ENCODE measurements at places on chromosomes 5 and 9.

DNA sequence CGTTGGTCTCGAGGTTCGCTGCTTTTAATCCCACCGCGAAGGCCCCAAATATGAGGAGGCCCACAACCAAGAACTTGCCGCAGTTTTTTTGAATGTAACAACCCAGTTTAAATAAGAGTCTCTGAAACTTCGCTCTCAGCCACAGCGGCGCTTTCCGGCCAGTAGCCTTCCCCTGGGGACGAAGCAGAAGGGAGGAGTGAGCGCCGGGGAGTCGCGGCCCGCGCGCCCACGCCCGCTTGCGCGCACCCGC, 10.4 kb downstream of the PTCH1 start:
- no peak for DNase-seq

DNA sequence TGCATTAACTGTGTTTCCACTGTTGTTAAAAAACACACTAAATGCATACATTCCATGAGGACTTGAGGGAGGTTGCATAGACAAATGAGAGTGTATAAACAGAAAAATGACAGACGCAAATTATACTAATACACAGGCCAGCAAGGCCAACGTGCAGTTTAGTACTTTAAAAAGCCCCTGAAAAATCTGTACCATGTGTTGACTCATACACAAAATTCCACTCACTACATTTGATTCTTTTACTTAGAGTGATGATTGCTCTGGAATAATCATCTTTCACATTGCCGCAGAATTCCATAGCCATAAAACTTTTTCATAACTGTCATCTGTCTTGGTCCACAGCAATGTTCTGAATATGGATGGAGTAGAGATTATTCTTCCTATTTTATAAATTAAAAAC, 215.7 kb downstream of the FAM114A2 start:
- DNase-seq, result no peak

DNA sequence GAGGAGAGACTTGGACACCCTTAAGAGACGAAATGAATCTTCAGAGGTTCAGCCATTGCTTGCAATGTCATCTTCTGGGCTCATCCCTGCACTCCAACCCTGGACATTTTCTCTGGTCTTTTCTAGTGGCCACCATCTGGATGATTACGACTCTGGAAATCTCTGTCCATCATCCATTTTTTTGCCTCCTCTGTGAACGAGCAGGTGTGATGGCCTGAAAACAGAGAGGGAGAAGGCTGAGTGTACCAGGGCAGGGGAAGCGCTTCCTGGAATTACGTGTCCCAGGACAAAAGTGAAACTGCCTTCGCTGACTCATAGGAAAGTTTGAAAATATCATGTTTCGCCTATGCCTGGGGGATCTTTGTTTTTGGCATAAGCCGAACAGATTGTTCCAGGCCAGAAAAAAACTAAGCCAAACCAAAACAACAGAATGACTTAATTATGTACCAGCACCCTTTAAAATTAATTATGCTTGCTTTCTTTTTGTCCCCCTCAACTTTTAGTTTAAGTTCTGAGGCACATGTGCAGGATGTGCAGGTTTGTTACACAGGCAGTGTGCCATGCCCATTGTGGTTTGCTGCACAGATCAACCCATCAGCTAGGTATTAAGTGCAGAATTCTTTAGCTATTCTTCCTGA, 31.9 kb downstream of the ANKRD33B start:
- DNase-seq, result peak; percentile 30

DNA sequence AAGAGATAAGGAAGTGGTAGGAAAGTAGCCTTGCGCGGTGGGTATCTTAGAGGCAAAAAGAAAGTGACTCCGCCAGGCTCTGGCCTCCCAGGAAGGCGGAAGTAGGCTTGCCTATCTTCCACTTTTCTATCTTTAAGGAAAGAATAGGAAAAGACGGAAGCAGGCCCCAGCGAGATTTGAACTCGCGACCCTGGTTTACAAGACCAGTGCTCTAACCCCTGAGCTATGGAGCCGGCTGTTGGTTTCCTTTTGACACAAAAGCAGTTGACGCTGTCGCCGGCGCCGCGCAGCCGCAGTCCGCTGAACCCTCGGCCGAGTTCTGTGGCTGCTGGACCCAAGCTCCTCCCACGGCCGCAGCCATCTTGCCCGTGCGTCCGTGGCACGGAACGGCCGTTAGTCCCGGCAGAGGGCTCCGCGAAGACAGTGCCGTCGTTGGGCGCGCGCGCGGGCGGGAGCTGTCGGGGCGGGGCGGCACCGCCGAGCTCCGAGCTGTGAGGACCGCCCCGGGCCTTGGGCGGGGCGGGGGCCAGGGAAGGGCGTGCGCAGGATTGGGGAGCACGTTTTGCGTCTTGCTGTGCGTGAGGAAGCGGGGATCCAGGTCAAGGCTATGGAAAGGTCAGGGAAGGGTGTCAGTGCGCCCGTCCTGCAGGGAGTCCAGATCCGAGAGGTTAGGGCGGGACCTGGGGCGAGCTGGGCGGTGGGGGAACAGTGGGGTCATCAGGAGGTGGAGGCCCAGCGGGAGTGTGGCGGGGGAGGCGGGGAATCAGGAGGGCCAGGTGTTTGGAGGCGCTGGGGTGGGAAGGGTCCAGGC, 13.3 kb downstream of the TRIM7 start:
- peak; percentile 89 for DNase-seq

DNA sequence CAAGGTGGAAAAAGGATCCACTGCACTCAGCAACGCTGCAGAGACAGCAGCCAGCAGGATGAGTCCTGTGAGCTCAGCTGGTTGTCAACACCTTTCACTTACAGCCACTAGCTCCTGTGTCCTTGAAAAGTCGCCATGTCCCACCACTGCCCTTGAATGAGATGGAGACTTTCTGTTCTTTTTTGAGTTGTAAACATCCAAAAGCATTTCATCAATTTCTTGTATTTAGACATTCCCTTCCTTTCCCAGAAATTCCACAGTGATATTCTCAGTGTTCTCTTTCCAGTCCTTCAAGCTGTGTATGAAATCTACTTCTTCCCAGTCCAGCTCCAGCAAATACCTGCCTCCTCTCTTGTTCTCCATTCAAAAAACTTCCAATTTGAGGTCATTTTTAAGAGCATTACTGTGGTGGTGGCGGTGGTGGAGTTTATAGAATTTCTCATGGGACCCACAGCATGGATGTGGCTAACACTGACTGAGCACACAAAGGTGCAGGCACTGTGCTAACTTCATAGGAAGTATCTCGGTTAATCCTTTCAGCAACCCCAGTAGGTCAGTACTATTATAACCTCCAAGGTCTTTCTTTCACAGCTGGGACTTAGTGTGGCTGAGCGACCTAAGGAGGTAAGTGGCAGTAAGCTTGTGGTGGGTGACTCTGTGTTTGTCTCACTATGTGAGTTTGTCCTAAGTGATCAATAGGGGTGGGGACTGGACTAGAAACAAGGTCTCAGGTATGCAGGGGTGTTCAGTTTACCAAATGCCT, 15.0 kb upstream of the GPX3 start:
- no peak for DNase-seq

DNA sequence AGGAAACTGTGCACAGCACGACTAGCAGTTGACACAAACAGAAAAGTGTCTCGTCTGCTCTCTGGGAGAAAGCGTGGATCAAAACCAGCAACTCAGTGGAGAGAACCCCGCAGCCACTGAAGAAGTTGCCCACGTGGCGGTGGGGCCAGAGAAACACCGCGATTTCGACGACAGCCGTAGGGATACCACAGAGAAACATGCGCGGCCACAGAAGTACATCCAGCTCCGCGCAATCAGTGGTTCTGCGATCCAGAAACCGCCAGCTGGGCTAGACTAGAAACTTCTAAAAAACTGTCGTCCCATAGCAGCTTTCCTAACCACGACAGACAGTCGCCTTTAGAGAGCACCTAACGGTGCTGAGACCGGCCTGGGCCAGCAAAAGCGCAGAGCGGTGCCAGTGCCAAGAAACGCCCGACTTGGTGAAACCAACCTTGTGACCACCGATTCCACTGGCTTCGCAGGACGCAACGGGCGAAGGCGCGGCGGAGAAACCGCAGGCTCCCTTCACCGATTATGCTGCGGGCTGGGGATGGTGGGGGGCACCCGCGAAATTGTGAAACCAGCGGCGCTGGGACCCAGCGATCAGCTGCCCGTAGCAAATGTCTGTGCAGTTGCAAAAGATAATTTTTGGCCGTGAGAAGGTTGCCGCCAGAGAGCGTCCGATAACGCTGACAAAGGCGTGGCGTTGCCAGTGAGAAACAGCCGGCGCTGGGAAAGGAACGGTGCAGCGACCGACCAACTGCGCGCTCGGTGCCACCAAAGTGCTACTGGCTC, 2.7 kb upstream of the ANXA2R start:
- peak; percentile 57 for DNase-seq

DNA sequence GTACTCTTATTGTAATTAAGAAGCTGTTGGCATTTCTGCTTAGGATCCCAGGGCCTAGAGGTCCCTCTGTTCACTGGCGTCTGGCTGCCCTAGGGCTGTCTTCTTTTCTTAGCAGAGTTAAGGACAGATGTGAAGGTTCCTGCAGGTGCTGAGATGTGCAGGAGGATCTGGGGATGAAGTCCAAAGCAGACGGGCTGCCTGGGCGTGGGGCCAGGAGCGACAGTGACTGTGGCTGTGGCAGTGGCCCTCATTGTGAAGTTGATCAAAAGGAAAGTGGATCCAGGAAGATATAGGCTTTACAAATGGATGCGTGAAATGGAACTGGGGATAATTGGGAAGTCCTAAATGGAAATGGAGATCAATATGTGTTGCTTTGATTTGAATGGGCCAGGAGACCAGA, 19.1 kb upstream of the SH3PXD2B start:
- DNase-seq, result no peak

DNA sequence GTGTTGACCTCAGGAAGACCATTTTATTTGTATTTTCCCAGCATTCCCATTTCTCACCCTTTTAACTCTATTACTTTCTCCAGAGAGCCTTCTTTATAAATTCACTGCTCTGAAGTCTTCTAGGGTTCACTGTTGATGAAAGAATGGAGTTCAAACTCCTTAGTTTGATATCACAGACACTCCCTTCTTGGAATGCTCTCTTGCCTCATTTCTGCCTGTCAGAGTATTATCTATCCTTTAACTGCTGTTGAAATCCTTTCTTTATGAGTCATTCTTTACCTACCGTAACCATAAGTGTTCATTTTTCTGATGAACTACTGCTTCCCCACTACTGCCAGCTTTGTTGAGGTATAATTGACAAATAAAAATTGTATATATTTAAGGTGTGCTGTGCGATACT, 4.3 kb downstream of the RIC1 start:
- no peak for DNase-seq

DNA sequence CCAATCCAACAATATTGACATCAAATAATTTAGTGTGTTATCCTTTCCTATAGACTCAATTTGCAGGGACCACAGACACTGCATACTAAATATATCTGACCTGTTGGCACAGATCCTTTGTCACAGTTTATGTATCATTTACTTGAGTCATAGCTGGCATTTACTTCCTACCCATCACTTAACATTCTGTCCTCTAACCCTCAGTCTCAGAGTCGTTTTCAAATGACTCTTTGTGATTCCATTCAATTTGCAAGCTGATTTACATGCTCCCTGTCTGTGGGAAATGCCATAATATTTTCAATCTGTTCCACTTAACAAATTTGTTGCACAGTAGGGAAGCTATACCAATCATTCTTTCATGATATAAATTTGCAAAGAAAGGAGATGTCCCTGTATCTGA, 265.7 kb upstream of the EDIL3 start:
- DNase-seq, result no peak

- no peak for DNase-seq
These were observed 65.1 kb downstream of the NEK6 start for GRCh38 chr9:124322618-124323432.

GRCh38 chr9:14180960-14181537, 132.9 kb downstream of the NFIB start:
- DNase-seq, result no peak

DNA sequence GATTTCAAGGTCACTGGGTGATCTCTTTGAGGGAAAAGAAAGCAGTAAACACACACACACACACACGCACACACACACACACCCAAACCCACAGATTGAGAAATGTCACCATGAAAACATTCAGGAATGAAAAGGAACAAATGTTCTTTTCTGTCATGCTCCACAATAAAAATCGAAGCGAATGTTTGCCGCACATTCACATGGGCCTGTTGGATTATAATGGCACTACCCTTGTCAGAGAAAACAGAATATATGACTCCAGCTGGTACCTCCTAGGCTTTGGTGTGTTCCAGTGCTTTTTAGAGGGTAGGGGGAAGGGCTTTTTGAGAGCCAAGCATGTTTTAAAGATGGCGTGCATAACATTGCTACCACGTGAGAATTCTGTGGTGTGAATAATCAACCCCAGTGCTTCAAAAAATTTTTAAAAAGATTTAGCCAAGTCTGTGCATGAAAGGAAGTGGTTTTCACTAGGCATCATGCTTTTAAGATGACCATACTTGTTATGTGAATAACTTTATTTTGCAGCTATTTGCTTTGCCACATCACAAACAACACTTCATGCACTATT, 120.8 kb upstream of the ZNF608 start:
- no peak for DNase-seq

- no peak for DNase-seq
These were observed 23.9 kb downstream of the ISOC1 start for GRCh38 chr5:129118405-129118804.

DNA sequence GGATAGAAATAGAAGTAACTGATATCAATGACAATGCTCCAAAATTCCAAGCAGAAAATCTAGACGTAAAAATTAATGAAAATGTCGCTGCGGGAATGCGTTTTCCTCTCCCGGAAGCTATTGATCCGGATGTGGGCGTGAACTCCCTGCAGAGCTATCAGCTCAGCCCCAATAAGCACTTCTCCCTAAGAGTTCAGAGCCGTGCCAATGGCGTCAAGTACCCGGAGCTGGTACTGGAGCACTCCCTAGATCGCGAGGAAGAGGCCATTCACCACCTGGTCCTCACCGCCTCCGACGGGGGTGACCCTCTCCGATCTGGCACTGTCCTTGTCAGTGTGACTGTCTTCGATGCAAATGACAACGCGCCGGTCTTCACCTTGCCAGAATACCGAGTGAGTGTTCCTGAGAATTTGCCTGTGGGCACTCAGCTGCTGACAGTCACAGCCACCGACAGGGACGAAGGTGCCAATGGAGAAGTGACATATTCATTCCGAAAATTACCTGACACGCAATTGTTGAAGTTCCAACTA, 818 bp downstream of the PCDHGA10 start:
- no peak for DNase-seq

DNA sequence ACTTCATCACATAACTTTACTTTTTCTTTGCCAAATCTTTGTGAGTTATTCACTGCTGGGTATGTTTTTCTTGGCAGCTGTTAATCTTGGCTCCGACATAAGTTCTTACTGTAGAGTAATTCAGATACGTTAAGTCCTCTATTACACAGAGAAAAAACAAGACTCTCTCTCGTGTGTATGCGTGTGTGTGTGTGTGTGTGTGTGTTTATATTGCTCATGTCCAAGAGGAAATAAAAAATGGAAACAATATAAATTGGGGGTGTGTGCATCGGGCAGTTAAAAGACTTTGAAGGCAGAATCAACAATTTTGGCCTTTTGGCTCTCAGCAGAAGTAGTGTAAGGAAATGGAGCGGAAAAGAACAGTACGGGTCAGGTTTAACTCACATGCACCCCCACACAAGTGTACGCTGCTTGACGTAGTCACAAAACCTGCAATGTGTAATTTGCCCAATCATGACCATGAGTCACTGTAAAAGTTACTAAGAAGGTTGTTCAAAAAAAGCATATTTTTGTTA, 67.2 kb upstream of the IFNE start:
- DNase-seq, result no peak
